ENCODE measurements at places on chromosomes 12 and 14. TPM values are rescaled to one million over a fixed set of nuclear protein-coding genes. Genes with fewer than 3 reads are reported as not detected.

Gene STXBP6
- 6.4 TPM for total RNA-seq

- DNase-seq = no peak
Observed at GRCh38 chr12:97300891-97301290, 161.7 kb upstream of the RMST start.

- DNase-seq = no peak
Observed at GRCh38 chr12:99600388-99600787, 47.2 kb upstream of the GARIN6 start.

Gene ATP2B1
- total RNA-seq = 29.0 TPM

DNA sequence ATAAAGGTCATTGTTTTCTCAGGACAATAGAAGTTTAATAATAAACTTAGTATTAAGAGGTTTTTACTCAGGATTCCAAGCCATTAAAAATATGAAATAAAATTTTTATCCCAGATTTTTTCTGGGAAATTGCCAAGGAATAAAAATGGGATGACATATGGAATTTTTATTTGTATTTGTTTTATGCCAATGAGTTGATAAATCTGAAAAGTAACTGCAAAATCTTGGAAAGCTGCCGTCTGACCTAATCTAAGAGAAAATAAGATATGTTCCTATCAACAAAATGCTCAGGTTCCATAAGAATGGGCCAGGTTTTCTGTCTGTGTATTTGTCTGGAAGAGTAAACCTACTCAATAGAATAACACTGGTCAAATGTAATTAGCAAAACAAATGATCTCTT, 22.2 kb upstream of the KERA start:
- DNase-seq = no peak

DNA sequence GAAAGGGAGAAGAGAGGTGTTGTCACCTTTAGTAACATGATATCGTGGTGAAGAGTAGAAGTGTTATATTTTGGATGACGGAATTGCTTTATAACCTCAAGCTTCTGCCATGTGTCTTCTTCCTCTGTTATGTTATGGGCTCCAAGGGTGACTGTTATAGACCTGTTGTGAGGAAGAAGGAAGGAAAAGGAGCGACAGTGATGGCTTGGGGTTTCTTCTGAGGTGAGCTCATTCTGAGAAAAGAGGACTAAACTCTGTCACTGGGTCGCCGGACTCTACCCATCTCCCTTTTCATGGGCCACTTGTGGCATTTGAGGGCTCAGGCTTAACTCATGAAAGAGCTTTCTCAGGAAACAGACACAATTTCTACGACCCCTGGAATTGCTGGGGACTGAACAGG, 1.6 kb downstream of the CMA1 start:
- DNase-seq = no peak

DNA sequence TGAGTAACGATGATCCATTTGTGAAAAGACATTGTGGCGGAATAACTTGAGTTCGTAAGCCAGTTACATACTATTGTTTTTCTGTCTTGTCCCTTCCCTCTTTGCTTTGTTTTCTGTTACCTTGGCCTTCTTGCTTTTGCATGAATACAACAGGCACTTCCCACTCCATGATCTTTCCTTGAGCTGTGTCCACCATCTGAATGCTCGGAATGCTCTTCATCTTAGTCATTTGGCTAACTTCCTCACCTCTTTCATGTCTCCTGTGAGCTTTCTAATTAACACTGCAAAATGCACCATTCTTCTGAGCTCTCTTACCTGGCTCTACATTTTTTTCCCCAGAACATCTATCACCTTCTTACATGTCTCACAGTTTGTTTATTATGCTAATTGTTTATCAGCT, 10.0 kb downstream of the KNTC1 start:
- no peak for DNase-seq
